Lower lobe of right lung (tissue), 2 donors: ENCODE measurements at places on chromosomes 6 and 20. TPM values are rescaled to one million over a fixed set of nuclear protein-coding genes. Genes with fewer than 3 reads are reported as not detected.

The TSPYL4 gene
- 12.8 TPM for total RNA-seq

The VSTM2L gene
- total RNA-seq = 14.1 TPM

The GNAS-AS1 gene
- total RNA-seq = 0.97 TPM

The PBOV1 gene
- not detected for total RNA-seq

The MYL9 gene
- 274 TPM for total RNA-seq

The XKR7 gene
- 0.06 TPM for total RNA-seq

The SUPT3H gene
- 6.7 TPM for total RNA-seq

The C6orf58 gene
- total RNA-seq = not detected

The FAM110A gene
- total RNA-seq = 21.4 TPM

The FAM120B gene
- 29.0 TPM for total RNA-seq

The ILRUN gene
- total RNA-seq = 90.3 TPM

The ELOVL4 gene
- total RNA-seq = 0.24 TPM

The GPR63 gene
- 0.71 TPM for total RNA-seq

The PNPLA1 gene
- total RNA-seq = 0.27 TPM

The CASS4 gene
- 23.9 TPM for total RNA-seq

The TNFRSF6B gene
- 5.3 TPM for total RNA-seq

The LPIN3 gene
- 16.3 TPM for total RNA-seq

The CCDC28A gene
- total RNA-seq = 30.8 TPM
